Left renal cortex interstitium (tissue), 4 donors: ENCODE measurements at places on chromosomes 1 and 21. TPM values are rescaled to one million over a fixed set of nuclear protein-coding genes. Genes with fewer than 3 reads are reported as not detected.

MROH9 gene
- polyA plus RNA-seq, result not detected

PTPRF gene
- polyA plus RNA-seq, result 244 TPM

SPRR2F gene
- polyA plus RNA-seq, result not detected

DNA sequence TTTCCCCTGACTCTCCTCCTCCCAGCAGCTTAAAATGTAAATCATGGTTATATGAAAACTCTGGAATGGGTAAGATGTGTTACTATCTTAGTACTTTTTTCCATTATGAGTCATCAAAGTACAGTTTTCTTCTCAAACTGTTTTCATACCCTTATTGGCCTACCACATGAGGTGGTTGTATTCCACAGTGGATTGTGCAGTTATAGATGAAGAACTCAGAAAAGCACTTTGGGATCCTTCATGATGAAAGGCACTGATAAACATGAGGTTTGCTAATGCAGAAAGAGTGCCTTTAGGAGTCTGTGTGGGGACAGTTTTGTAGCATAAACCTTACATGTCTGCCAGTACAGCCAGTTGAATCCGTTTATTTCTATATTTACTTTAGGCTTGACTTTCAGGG, 32.0 kb upstream of the MYOCOS start:
- DNase-seq, result no peak

- DNase-seq, result no peak
These were observed 144.7 kb upstream of the JUN start for GRCh38 chr1:58928514-58928913.

TSTD1 gene
- polyA plus RNA-seq, result 52.0 TPM

DNA sequence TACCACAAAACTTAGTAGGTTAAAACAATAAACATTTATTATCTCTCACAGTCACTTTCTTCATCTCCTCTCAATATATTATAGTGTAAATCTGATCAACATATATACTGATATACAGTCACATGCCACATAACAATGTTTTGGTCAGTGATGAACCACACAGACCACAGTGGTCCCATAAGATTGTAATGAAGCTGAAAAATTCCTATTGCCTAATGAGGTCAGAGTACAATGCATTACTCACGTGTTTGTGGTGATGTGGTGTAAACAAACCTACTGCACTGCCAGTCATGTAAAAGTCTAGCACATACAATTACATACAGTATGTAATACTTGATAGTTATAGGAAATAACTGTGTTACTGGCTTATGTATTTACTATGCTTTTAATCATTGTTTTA, 30.1 kb downstream of the OLFML3 start:
- no peak for DNase-seq

NES gene
- 165 TPM for polyA plus RNA-seq

DNA sequence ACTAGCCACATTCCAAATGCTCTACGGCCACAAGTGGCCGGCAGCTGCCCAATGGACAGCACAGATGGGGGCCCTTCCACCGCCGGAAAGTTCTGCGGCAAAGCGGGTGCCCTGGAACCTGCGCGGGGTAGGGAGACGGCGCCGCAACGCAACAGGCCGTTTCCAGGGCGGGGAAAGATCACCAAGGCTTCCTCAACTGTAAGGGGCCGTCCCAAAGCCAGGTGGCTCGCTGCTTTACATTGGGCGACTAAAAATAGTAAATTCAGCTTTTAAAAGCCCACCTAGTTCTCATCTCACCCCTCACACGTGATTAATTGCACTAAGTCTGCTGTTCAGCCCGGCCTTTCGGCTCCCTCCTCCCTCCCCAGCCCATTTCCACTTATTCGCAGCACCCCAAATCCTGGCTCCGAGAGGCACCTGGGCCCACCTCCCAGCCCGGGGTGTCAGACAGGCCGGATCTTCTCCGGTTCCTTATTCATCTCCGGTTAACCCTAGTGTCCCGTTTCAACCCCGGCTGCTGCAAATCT, 643 bp downstream of the CFAP298 start:
- no peak for DNase-seq

DNA sequence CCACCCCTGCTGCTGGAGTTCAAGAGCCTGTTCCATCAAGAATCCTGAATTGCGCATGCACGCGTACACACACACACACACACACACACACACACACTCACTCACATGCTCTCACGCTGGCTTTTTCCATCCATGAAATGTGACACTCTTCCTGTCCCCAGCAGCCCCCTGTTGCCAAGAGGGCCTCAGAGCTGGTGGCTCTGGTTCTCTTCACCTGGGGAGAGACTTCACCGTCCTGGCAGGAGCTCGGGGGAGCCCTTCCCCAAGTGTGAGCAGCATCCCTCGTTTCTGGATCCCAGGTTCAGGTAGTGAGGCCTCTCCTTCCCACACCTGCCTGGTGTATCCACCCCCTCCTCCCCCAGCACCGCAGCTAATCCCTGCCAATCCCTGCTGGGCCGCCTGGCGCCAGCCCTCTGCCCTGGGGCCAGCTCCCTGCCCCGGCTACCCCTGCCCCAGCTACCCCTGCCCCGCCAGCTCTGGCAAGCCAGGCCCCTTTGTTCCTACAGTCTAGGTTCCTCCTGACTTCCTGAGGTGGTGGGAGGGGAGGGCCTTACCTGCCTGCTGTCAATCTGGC, 9.9 kb downstream of the PLOD1 start:
- peak; percentile 68 for DNase-seq

MAN1C1 gene
- polyA plus RNA-seq, result 14.5 TPM

- no peak for DNase-seq
These were observed 98.8 kb upstream of the DUSP10 start for GRCh38 chr1:221840511-221841243.

ZC3H11A gene
- polyA plus RNA-seq, result 132 TPM

GRCh38 chr1:170513138-170513537, 18.8 kb upstream of the GORAB start:
- DNase-seq, result no peak

GRCh38 chr1:48582408-48582807, 110.4 kb upstream of the SPATA6 start:
- no peak for DNase-seq

GRCh38 chr1:161121042-161121650, 3.2 kb downstream of the NIT1 start:
- DNase-seq, result no peak

COPA gene
- 179 TPM for polyA plus RNA-seq

- no peak for DNase-seq
These were observed 174.5 kb downstream of the DISC1 start for GRCh38 chr1:231801042-231801585.

DNA sequence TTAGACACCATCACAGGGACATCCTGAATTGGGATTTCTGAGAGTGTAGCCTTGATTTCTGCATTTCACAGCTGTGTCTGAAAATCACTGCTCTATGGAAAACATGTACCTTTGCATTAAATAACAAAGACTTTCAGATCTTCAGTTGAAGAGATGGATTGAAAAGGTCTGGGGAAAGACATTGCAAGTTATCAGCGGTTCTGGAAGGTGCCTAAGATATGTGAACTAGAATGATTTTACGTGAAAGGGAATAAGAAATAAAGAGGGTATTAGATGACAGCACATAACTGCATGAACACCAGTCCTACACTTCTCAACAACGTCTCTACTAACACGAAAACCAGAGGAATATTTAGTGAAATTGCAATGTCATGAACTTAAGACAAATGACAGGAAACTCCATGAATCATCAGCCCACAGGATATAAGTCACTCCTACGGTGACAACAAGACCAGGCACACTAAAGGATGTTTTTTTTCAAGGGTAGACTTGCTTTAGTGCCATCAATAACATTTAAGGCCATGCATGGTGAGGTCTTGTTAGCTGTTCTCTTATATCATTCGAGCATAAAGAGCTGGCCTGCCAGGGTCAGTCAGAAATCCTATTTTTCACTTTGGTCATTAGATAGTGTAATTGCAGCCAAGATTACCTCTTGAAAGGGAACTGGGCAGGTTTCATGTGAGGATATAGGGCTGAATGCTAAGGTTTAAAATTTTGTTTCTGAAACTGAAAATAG, 283.1 kb downstream of the GRIK1 start:
- DNase-seq, result peak; percentile 44

LCE3E gene
- not detected for polyA plus RNA-seq

DNA sequence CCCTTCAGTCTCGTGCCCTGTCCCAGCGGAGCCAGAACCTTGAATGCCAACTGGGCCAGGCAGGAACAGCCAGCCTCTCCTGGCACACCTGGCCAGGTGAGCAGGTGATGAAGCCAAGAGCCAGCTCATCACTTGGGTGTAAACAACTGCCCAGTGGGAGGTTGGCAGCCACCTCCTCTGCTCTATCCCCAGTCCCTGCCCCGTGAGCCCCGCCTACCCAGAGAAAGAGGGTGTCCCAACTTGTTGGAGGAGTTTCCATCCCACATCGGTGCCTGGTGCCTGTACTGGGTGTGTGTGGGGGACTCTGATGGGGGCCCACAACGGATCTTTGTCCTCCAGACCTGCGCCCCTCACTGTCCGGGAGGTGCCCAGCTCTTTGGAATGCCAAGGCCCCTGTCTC, 17.8 kb upstream of the FAM131C start:
- no peak for DNase-seq

TMPRSS3 gene
- 3.1 TPM for polyA plus RNA-seq

TMEM82 gene
- polyA plus RNA-seq, result 4.6 TPM

DNA sequence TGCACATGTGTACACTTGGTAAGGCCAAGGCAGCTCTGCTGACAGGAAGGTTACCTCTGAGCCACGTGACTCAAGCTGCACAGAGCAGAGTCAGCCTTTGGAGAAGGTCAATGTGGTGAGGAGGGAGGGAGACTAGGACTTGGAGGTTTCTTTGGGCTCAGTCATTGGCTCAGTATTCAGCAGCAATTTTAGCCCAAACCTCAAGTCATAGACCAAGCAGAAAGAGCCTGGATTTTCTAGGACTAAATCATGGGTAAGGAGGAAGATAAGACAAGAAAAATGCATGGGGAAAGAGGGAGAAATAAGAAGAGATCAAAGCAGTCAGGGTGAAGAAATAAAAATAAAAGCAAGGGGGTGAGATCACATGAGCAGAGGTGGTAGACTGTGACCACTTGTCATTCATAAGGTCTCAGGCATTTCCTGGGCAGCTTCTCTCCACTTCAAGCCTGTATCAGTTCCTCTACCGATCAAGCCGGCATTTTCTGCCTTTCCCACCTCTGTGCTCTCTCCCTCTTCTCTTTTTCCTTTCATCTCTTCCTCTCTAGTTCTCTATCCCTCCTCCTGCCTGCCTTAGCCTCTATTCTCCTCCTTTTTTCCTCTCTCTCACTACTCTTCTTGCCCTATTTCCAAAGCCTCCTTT, 51.7 kb upstream of the DUSP10 start:
- no peak for DNase-seq

DNA sequence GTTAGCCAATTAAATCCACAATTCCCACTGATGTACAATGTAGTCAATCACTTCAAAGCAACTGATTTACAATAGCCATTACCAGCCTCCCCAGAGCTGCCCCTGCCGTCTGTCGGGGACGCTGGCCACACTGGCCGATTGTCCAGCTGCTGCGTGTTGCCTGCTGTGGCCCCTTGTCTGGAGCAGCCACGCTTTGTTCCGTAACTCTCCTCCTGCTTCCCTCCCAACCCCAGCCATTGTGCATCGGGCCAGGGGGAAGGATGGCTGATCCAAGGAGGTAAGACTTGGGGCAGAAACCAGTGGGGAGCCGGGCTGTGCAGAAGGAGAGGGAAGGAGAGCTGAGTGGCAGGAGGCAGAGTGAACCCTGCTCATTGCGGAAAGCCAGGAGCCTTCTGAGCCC, 83.6 kb upstream of the LYST start:
- DNase-seq, result no peak

GRCh38 chr1:84855168-84855567, 37.8 kb downstream of the LPAR3 start:
- no peak for DNase-seq

- DNase-seq, result no peak
These were observed 149.6 kb downstream of the CYYR1 start for GRCh38 chr21:26423511-26423910.

CD1E gene
- not detected for polyA plus RNA-seq

DNA sequence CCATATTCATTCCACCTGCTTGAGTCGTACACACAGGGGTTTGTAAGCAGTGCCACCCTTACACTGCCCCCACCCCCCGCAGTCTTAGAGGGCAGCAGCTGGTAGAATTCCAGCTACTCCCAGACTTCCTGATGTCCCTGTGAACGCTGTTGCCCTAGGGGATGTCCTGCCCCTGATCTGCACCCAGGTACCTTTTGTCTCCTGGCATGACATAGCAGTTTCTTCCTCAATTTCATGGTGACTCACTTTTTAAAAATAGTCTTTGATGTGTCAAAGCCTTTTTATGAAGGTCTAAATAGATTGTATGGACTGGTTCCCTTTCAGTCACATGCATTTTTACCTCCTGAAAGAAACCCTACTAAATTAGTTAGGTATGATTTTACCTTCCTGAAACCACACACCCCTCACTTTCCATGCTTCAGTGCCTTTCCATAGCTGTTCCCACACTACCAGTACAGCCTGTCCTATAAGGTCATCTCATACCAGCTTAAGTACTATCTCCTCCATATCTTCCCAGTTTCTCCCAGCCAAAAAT, 76.4 kb downstream of the ST3GAL3 start:
- DNase-seq, result no peak
